Stimulated activated CD4-positive, alpha-beta T cell treated with anti-CD3 and anti-CD28 coated beads, Interleukin-15, amount 100 ng/mL, for 1 hour (primary cell): ENCODE measurements at places on chromosomes 6 and 20.

DNA sequence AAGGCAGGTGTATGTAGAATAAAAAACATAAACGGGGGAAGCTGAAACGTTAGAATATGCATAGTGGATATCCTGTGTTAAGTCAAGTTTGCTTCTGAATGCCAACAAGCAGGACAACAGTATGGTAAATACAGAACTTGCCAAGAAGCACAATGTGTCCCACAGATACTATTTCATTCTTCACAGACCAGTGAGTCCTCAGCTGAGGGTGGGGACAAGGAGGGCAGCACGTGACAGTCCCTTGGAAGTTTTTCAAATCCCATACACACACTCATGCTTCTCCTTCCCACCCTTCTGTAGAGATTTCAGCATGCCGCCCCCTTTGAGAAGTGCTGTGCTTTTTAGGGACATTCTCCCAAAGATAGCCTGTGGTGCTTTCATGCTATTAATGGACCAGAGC, 268.5 kb upstream of the ECI2 start:
- DNase-seq, result no peak

- no peak for DNase-seq
These were observed 8.0 kb downstream of the FOXO3 start for GRCh38 chr6:108568551-108569305.

DNA sequence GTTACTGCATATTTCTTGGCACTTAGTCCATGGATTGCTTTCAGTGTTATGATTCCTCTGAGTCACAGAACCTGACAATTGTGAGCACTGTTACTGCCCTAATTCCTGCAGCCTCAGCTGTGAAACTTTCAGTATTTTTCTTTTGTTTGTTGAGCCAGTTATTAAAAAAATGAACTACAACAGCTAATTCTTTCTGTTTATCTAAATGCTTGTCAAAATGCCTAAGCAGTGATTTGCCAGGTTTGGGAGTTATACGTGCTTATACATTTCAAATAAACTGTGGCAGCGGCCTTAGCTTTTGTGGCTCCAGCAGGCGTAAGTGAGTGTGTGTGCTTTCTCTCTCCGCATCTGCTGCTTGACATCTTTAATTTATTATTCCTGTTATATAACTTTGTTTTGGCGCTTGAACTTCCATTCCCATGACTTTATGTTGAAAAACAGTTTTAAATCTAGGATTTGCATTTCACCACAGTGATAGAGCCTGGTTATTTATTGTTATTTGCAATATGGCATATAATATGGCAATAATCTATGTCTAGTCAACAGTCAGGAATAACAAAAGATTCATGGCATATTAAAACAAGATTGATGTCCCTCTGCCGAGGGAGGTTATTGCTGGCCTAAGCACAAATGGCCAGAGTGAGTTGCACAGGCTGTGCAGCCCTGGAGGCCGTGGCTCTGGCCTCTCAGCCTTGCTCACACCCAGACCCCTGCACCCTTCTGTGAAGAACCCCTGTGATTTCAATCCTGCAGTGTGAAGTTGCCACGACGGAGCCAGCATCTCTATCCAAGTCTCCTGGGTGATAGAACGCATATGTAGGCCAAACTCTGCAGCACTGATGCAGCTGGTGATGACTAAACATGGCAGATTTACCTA, 303.4 kb downstream of the THBS2 start:
- no peak for DNase-seq

DNA sequence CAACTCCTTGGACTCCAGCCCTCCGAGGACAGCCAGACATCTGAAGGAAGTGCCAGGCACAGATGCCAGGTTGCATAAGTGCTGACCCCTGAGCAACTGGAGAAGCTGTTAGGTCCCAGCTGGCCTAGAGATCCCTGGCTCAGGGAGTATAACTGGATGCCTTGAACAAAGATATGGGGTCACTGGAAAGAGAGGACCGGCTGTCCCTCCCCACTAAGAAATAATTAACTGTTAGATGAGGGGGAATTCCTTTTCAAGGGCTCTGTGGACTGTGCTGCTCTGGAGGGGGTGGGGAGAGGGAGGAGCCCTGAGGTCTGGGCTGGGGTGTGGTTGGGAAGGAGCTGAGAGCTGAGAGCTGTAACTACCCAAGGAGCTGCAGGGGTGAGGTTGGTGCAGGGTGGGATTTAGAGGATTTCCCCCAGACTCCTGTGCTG, 39.6 kb downstream of the HLA-F start:
- DNase-seq, result no peak

DNA sequence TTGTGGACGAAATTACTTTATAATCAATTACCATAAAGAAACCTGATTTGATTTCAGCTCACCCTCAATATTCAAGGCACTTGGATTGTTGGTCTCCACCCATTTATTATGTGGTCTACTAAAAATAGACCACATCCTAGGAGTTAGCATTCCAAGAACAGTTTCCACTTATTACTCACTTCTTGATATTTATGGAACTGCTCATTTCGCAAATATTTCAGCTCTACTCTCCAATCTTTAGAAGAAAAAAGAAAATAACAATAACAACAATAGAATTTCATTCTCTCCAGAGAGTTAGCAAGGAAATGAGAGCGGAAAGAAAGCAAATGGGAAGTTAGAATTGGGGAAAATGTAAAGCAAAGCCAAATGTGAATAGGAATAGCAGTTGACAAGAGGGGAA, 26.2 kb upstream of the HDAC2 start:
- DNase-seq, result no peak

- no peak for DNase-seq
These were observed 133.6 kb downstream of the LMBRD1 start for GRCh38 chr6:69663215-69663614.

GRCh38 chr6:1395941-1396908, 6.8 kb downstream of the FOXF2 start:
- DNase-seq, result no peak

DNA sequence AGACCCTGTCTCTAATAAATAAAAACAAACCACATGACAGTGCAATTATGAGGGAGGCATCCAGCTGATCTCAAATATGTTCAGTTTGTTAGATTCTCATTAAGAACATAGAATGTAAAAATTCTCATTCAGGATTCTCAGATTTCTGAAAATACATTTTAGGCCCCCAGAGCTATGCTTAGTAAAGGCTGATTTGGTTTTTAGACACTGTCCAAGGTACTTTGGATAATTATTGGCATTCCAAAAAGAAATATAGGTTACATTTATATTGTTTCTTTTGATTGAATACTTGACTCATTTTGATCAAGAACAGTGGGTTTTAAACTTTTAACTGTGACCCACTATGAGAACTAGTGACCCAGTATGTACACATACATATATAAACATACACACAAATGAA, 55.5 kb downstream of the ANKRD6 start:
- DNase-seq, result no peak

DNA sequence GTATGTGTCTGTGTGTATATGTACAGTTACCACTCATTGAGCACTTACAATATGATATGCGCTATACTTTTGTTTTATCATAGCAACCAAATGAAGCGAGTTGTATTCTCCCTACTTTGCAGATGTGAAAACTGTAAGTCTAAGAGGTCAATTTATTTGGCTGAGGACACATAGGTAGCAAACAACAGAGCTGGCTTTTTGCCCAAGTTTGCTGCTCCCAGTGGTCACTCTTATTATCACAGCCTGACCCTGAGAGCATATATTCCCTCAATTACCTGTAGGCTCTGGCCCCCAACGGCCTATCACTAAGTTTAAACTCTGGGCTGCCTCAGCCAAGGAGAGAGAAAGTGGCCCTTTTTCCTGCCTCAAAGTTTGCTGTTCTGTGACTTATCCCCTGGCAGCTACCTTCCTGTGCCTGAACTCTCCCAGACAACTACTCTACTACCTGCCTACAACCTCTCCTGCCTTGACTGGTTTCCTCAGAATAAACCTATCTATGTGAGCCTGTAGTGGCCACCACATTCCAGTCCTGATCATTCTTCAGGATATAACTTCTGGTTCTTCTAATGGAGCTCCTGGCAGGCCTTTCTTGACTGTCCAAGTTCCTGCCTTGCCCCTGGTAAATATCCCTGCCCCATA, 221.8 kb downstream of the FRK start:
- no peak for DNase-seq

DNA sequence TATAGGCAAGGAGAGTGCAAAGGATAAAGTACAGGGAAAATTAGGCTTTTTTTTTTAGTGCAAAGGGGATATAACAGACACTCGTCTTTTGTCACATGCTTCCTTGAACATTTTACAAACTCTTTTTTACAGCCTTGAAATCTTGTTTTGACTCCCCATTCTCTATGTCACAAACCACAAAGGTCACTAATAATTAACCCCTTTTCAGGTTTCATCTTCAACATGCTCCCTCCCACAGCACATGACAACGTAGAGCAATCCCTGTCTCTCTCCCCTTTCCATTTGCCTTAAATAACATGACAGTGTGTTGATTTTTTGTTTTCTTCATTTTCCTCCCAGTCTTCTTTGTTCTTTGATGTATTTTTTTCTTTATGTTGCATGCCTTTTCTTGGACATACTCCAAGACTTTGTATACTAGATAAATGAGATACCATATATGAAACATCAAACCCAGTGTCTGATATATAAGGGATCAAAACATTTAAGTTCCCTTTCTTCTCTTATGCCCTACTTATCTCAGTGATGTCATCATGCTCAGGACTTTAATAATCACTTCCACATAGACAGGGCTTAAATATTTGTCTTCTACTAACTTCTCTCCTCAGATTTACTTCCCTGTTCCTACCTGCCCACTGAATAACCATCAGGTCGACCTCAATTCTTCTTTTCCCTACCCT, 378.7 kb upstream of the HSF2 start:
- DNase-seq, result no peak

DNA sequence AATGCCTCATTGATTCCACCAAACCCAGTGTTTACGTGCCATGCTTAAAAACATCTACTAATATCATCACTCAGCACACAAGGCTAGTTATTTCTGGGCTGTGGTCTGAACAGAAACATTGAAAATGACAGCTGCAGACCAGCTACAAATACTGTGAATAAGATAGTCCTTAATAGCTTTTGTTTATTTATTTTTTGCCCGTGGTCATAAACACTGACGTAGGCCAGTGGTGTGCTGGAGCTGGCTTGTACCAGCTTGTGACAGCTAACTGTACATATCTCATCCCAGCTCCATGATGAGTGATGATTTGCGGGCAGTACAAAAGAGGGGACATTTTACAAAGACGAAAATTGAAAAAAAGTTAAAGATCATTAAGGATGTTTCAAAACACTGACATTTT, 1057.0 kb downstream of the EPHA7 start:
- no peak for DNase-seq

DNA sequence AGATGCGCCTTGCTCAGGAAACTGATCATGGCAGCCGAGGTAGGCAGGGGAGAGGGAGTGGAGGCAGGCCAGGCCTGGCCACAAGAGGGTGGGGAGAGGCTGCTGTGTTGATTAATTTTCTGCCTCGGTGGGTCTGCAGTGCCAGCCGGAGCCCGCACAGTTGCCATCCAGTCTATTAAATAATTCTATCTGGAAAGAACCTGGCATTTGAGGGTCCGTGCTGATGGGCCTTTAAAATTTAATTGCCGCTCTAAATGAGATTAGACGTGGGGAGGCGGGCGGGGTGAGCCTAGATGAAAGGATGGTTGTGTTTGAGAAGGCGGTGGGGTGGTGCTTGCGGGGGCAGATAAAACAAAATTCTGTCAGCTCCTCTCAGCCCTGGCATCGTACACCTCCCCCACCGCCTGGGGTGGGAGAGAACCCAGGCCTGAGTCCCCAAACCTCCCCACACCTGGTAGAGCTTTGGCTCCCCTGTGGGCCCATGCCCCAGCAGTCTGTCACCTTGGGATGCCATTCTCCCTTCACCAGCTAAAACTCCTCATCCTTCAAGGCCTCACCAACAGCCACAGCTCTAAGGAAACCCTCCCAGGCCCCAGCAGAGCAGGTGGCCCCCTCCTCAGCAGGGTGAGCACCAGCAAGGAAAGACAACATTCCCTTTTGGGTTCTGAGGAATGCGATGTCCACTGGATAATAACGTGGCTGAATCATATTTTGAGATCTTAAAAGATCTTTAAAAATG, 167.3 kb downstream of the GRM4 start:
- DNase-seq, result no peak

DNA sequence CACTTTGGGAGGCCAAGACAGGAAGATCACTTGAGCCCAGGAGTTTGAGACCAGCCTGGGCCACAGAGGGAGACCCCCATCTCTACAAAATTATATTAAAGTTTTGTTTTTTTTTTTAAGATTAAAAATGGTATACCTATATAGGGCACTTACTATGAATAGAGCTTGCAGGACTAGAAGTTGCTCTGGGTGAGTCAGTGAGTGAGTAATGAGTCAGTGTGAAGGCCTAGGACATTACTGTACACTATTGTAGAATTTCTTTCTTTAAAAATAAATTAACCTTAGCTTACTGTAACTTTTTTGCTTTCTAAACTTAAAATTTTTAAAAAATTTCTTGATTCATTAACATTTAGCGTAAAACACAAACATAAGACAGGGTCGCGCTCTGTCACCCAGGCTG, 29.7 kb downstream of the STK35 start:
- no peak for DNase-seq
